Lung microvascular endothelial cell (primary cell): ENCODE measurements at places on chromosomes 12 and 14.

- no peak for DNase-seq
These were observed 23.0 kb upstream of the KCNJ8 start for GRCh38 chr12:21797539-21797938.

- DNase-seq = no peak
These were observed 28.6 kb downstream of the EML1 start for GRCh38 chr14:99821519-99822508.

DNA sequence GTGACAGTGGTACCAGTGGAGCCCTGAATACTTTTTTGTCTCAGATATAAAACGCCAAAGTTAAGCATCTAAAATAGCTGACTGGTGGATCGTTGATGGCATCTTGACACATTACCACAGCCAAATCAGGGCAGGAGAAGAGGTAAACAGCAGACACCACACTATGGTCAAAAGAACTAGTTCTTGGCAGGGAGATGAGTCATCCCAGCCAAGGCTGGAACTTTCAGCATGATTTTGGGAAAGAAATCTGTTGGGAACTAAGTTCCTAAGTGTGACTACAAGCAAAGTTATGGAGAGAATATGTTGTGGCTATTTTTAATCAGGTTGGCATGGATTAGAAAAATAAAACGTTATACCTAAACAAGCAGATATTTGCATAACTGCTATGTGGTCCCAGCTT lies 36.9 kb downstream of the LGR5 start:
- DNase-seq = no peak

GRCh38 chr12:562634-563033 lies 100.6 kb downstream of the NINJ2 start:
- DNase-seq = no peak

- peak; percentile 92 for DNase-seq
These were observed 120.9 kb downstream of the SLC38A6 start for GRCh38 chr14:61101803-61102548.

- DNase-seq = no peak
These were observed 47.5 kb downstream of the EIF2S3B start for GRCh38 chr12:10553148-10553547.

- DNase-seq = no peak
These were observed 151.5 kb upstream of the PARP11 start for GRCh38 chr12:4024701-4025100.

GRCh38 chr14:33777681-33778080 lies 173.2 kb downstream of the EGLN3 start:
- DNase-seq = no peak

DNA sequence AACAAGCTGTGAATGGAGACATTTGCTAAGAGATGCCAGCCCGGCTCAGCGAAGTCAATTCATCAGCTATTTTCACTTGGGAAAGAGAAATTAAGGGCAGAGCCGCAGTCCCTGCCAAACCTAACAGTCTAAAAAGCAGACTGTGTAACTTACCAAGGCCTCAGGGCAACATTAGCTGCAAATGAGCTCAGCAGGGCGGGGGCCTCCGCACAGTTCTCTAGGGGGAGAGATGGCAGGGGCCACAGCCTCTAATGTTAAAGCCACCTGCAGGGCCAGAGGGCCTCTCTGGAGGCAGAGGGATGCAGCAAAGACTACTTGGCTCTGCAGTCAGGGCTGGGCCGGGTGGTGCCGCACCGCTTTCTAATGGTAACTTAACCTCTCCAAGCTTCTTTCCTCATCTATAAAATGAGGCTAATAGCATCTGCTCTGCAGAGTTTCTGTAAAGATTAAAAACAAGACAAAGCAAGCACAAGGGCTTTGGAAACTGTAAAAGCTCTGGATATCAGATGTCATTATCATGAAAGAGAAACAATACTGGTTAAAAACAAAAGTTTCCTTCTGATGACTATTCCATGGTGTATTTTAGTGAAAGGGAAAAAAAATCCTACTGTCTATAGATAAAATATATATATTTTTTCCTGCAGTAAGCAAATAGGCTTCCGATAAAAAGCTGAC lies 13.4 kb upstream of the GPRC5A start:
- DNase-seq = no peak

DNA sequence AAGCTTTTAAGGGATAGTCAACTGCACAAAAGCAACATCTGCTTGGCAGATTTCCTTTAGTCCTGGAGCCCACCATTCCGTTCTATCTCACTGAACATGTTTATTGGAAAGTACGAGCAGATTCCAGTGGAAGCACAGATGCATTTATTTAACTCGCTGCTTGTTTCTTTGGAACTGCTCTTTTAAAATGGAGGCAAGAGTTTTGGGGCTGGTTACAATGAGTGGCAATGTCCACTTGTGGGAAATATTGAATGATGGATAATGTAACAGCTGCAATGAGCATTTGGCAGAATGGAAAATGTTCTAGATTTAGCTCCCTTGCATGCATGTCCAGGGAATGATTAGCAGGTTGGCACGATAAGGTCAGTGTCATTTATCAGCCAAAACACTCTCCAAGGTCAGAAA lies 163.0 kb downstream of the ATP23 start:
- DNase-seq = no peak

DNA sequence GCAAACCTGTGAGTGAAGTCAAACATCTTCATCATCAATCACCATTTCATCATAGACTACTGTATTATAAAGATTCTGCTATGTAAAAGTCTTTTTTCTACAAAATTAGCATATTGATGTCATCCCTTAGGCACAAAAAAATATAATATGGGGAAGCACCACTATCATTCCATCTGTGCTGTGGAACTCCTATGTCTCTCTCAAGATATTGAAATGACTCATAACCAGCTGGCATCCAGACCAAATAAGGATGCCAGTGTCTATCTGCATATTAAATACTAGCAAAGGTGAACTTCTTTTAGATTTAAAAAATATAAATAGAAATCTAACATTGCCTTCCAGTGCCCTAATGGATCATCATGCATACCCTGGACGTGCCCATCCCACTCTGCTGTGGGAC lies 17.9 kb upstream of the DCAF5 start:
- DNase-seq = no peak

- DNase-seq = peak; percentile 78
These were observed 53.3 kb upstream of the CERS5 start for GRCh38 chr12:50220363-50220995.

DNA sequence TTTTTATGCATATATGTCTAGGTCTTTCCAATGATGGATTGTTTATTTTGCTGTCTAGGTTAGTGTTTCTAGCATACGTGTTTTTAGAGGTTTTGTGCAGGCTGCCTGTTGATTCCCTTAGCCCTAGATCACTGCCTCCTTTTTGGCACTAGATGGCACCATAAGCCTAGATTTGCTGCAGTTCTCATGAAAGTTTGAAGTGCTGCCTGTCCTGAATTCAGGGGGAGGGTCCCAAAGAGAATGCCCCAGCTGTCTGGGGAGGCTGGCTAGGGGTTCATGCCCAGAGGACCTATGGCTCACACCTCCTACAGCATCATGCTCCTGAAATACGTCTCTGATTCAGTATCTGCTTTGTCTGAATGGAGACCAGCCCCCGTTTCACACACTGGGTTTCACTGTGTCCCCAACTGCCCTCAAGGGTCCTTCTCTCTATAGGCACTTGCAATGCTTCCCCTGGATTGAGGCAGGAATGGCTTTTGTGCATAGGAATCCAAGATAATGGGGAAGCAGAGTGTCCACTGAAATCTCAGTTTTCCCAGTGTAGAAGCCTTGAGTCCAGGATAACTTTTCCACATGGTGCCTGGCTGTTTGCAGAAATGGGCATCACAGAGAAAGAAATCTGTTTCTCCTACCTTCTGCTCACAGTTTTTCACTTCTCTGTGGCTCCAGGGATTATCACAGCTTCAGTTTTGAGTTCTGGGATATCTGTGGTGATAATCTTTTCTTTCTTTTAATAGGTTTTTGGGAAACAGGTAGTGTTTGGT lies 14.2 kb upstream of the TXNRD1 start:
- peak; percentile 80 for DNase-seq

- no peak for DNase-seq
These were observed 44.4 kb downstream of the EVL start for GRCh38 chr14:100109594-100109955.

DNA sequence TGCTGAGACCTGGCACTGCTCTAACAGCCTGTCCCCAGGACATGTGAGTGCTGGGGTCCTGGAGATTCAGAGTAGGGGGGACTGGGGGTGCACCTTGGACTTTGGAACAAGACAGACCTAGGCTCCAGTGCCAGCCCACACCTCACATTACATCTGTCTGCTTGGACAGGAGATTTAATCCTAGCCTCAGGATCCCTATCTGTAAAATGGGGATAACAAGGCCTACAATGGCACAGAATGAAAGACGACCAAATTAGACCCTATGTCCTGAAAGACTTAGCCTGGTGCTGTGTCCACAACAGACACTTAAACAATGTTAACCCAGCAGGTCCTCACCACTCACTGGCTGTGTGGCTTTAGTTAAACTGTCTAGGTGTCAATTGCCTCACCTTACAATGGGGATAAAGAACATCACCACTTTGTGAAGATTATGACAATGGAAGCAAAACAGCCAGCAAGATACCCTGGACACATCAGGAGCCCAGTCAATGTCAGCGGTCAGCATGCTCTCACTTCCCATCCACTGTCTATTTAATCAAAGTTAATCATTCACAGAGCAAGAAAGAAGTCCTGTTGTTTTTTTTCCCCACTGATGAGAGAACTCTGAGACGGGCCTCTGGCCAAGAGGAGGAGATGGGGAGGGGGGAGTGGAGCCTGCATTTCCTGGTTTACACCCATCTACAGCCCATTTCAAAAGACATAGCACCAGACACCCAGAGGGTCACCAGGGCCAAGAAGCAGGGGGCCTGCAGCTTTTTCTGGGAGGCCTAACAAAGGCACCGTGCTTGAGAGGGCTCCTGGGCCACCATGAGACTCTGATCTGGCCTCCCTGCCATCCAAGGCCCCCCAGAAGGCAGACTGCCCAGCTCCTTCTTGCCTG lies 40.6 kb downstream of the ACTN1 start:
- DNase-seq = peak; percentile 40

DNA sequence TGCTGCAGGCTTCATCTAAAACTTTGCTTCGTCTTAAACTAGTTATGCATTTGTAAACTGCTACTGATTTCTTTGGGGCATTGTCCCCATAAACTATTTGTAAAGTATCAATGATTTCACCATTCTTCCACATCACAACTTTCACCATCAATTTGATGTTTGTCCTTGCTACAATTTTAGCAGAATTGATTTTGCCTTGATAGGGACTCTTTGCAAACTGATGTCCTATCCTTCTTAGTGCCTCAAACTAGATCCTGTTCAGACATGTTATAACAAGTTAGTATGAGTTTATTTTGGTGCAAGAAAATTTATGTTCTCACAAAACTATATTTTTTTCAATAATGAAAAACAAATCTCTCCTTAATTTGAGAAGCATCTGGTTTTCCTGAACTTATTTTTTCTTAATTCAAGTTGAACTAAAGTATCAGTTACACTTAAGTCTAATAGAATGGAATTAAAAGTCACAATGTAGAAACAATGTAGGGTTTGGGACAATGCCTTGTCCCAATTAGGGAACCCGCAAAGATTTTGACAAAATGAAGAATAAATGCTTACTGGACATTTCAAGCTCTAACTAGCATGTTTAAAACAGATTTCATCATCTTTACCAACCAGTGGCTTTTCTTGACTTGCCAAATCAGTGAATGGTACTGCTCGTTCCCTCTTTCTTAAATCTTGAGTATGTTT lies 10.1 kb upstream of the ARID4A start:
- no peak for DNase-seq

GRCh38 chr14:68719634-68720384 lies 73.1 kb downstream of the ZFP36L1 start:
- peak; percentile 56 for DNase-seq

- DNase-seq = no peak
These were observed 193.7 kb downstream of the KIF26A start for GRCh38 chr14:104331871-104332605.

DNA sequence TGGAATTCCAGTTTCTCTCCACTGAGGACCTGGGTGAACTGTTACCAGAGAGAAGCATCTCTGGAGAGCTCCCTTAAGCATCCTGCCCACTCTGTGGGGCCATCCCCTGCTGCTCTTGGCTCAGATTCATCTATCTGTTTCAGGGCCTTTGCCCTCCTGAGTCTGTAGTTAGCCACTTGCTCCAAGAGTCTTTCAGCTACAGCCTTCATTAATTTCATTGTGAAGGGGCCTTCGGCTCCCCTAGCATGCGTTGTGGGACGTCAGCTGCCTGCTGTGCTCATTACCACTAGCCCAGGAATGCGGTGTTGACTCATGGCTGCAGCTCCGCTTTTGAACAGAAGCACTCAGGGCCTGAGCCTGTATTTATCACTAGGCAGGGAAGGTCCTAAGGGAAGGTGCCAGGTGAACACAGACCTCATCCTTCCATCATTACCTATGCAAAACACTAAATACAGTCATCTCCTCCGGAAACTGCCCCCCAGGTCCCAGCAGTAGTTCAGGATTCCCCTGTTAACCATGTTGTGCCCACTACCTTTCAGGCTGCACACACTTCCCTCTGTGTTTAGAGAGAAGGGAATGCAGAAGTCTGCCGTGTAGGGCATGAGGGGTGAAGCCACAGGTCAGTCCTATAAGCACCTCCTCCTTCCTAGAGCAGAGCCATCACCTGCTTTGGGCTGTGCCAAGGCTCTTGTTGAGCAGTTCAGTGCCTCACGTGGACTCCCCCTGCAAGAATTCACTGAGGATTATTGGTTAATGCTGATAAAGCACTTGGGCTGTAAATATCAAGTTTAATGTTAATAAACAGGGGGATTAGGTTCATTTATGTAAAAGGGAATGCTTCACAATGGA lies 191.4 kb downstream of the CACNA1C start:
- no peak for DNase-seq

DNA sequence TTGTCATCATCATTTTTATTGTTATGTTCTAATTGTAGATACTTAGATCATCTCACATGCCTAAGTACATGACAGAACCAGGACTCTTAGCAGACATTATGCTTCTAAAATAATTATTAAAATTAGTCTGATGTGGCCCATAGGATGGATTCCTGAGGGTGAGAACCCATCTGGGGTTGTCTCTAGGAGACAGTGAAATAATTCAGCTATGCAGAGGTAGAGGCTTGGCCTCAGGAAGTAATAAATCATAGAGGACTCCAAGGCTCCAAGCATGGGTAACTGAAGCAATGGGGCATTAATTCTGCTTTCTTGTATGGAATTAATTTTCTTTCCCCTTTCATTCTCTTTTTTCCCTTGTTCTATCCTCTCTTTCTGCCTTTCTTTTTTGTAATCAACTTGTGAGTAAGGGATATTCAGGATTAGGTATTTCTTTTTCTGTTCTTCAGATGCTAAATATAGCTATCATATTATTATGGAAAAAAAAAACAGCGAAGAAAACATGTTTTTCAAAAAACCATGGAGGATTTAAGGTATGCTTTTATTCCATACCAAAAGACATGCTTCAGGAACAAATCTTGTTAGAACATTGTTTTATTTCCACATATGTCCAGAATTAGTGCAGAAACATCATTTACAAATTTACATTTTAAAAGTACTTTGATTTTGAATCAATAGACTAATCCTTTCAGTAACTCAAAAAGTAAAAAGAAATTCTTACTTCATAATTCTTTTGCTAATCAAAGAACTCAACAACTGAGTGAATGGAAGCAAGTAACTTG lies 263.2 kb downstream of the TRHDE start:
- DNase-seq = no peak

DNA sequence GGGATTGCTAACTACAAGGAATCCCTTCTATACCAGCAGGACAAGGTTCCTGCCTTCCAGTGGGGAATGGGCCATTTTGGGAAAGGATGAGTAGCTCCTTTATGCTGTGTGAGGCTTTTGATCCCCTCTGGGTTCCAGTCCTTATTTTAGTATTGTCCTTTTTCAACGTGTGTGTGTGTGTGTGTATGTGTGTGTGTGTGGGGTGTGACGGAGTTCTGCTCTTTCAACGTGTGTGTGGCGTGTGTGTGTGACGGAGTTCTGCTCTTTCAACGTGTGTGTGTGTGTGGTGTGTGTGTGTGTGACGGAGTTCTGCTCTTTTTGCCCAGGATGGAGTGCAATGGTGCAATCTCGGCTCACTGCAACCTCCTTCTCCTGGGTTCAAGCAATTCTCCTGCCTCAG lies 27.4 kb downstream of the RAB35 start:
- no peak for DNase-seq
